Activated naive CD8-positive, alpha-beta T cell treated with anti-CD3 and anti-CD28 coated beads, Interleukin-2, amount 50 U/mL, for 16 hours (primary cell): ENCODE measurements at places on chromosomes 12 and 14.

DNA sequence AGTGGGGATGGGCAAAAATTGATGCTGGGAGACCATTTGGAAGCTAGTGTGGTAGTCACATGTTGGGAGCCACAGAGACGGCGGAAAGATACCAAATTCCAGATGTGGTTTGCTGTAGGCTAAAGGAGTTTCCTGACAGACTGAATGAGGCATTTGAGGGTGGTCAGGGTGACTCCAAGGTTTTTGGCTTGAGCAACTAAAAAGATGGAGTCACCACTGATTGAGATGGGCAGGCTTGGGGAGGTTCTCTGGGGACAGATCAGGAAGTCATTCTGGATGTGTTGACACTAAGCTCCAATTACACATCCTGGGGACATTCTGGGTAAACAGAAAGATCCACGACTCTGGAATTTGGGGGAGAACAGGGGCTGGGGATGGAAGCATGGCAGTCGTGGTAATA lies 15.5 kb upstream of the SERPINA9 start:
- DNase-seq, result no peak

DNA sequence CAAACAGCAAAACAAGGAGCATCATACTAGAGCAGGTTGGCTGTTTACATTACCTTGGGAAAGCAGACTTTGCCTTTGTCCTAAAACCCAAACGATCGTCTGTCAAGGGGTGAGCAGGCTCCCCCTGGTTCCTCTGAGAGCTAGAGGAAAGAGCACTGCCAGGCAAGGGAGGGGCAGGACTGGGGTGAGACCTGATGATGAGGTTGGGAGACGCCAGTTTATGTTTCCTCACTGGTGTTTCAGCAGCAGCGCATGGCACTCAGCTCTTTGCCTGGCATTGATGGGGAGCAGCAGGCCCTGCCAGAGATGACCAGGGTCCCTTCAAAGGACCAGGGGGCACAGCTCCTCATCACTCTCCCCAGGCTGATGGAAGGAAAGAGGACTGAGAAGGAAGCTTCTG lies 7.9 kb upstream of the KRT2 start:
- DNase-seq, result no peak

GRCh38 chr12:92136965-92137721 lies 8.5 kb downstream of the BTG1 start:
- DNase-seq, result no peak

DNA sequence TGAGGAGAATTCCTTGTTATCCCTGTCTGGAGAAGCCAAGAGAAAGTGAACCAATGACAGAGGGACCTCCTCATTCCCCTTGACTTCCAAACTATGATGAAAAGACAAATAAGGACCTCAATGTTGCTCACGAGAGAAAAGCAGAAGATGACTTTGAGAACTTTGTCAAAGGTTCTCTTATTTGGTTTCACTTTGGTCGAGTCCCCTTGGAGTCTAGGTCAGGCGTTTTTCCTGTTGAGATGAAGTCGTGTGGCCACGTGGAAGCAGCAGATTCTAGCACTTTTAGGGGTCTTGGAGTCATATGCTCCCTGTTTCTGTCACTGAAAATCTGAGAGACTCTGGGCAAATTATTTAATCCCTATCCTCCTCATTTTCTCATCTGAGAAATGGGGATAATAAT lies 33.8 kb upstream of the COL2A1 start:
- DNase-seq, result no peak

DNA sequence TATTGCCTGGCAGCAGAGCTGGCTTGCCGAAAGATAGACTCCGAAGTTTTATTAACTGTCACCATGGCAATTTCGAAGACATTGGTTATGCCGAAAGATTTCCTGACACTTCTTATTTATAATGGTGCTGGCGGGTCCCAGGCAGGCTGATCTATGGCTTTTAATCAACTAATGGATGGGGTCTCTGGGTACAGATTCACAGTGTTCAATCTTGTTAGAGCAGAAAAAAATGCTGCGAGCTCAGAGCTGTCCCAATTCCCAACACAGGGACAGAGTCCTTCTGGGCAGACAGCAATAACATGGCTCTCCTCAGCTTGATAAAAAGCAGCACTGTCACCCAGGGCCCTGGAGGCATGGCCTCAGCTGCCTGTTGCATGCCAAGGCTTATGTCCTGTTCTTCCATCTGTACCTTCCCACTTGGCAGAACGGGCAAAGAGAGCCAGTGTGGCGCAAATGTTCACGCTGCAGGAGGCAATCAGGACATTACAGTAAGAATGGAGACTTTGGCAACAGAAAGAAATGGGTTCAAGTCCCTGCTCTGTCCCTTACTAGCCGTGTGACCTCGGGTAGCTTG lies 228.2 kb upstream of the PWP1 start:
- DNase-seq, result no peak

DNA sequence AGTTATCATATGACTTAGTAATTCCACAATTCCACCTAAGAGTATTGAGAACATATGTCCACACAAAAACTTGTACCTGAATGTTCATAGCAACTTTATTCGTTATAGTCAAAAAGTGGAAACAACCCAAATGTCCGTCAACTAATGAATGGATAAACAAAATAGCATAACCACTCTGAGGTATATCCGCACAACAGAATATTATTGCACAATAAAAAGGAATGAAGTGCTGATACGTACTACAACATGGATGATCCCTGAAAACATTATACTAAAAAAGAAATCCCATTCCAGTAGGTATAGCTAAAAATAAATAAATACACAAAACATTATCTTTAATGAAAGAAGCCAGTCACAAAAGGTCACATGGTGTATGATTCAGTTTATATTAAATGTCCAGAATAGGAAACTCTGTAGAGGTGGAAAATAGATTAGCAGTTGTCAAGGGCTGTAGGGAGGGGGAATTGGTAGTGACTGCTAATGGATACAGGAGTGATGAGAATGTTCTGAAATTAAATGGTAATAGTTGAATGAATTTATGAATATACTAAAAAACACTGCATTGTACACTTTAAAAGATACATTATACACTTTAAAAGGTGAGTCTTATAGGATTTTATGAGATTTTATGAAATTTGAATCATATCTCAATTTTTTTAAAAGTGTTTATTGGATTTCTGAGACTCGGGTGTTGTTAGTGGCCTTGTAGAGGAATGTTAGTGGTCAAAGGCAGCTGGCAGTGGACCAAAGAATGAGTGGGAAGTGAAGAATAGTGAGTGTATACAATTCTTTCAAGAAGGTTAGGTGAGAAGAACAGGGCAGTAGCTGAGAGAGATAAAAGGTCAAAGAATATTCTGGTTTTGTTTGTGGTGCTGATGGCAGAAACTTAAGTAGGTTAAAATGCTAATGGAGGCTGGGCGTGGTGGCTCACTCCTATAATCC lies 36.3 kb upstream of the BAZ1A start:
- no peak for DNase-seq
